HepG2 (cell line): ENCODE measurements at places on chromosomes 5 and 9. TPM values are rescaled to one million over a fixed set of nuclear protein-coding genes. Genes with fewer than 3 reads are reported as not detected.

GRCh38 chr9:4861736-4862451 lies 69.2 kb downstream of the RCL1 start:
- peaks cover 29% of the 10 kb centered on the region for H3K4me1 ChIP-seq
- no peak overlapping the region for H3K4me3 ChIP-seq
- peak overlapping the region; percentile 53 for H3K27ac ChIP-seq
- no peaks in the 10 kb centered on the region for H3K27me3 ChIP-seq
- peak; percentile 63 for DNase-seq

DNA sequence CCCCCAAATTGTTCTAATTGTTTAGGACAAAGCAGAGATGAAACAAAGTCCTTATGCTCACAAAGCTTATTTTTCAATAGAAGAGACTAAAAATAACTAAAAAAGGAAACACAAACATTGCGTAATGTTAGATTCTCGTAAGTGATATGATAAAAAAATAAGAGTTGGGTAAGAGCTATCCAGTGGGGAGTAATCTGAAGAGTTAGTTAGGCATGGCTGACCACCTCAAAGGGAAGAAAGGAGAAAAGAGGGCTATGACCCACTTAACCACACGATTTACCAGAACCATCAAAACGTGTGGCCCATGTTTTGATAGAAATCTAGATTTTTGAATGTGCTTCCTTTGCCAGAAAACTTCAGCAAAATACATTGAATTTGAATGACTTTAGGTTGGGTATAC lies 1296.8 kb upstream of the NUDT12 start:
- no peak overlapping the region for H3K4me3 ChIP-seq
- H3K36me3 ChIP-seq = no peaks in the 10 kb centered on the region
- DNase-seq = no peak
- no peaks in the 10 kb centered on the region for H3K27me3 ChIP-seq
- no peaks in the 10 kb centered on the region for H3K4me1 ChIP-seq

The LCNL1 gene
- not detected in 2 replicates for total RNA-seq

DNA sequence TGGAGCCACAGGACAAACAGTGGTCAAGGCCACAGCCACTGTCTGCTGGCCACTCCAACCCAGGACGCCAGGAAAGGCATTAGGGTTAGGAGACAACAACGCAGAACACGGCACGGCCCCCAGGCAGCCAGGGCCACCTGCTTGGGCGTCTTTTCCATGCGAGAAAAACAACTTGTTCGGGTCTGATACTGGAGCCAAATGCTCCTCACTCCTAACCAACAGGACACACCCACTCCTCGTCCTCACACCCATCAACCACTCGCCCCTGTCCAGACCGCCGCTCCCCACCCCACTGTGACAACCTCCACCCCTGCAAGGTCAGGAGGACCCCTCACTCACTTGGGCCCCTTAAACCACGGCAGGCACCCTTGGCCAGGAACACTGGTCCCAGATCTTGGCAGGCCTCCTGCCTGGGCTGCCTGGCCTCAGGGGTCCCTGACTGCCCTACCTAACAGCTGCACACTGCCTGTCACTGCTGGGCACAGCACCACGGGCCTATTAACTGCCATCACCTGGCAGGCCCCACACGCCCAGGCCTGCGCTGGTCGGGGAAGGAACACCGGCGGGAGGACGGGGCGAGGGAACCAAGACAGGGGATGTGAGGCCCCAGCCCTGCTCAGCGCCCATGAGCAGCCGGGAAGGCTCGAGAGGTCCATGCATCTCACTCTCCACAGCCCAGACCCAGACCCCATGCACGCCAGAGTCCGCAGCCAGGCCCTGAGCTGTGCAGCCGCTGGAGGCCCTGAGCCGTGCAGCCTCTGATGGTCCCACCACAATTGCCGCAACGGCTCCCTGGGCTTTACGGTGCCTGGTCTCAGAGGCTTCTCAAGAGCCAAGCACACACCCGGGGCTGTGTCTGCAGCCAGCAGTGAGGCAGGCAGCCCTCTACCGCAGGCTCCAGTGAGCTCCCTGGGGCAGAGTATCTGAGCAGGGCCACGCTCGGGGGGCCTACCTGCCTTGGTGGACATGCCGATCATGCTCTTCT lies 13.8 kb downstream of the CLPTM1L start:
- H3K27me3 ChIP-seq = no peaks in the 10 kb centered on the region
- peaks cover 24% of the 10 kb centered on the region for H3K36me3 ChIP-seq
- peaks cover 23% of the 10 kb centered on the region for H3K4me1 ChIP-seq

- no peaks in the 10 kb centered on the region for H3K27me3 ChIP-seq
- no peaks in the 10 kb centered on the region for H3K36me3 ChIP-seq
- DNase-seq = no peak
- H3K4me3 ChIP-seq = no peak overlapping the region
These were observed 28.5 kb upstream of the IFNK start for GRCh38 chr9:27495480-27496134.

- no peak overlapping the region for H3K4me3 ChIP-seq
- no peaks in the 10 kb centered on the region for H3K36me3 ChIP-seq
- no peaks in the 10 kb centered on the region for H3K4me1 ChIP-seq
- H3K27ac ChIP-seq = no peak overlapping the region
- no peak for DNase-seq
- no peaks in the 10 kb centered on the region; the same call in 2 of the 3 replicates for H3K27me3 ChIP-seq
These were observed 41.5 kb downstream of the KCNIP1 start for GRCh38 chr5:170545313-170545712.

The SLC46A2 gene
- total RNA-seq = not detected in 2 replicates

DNA sequence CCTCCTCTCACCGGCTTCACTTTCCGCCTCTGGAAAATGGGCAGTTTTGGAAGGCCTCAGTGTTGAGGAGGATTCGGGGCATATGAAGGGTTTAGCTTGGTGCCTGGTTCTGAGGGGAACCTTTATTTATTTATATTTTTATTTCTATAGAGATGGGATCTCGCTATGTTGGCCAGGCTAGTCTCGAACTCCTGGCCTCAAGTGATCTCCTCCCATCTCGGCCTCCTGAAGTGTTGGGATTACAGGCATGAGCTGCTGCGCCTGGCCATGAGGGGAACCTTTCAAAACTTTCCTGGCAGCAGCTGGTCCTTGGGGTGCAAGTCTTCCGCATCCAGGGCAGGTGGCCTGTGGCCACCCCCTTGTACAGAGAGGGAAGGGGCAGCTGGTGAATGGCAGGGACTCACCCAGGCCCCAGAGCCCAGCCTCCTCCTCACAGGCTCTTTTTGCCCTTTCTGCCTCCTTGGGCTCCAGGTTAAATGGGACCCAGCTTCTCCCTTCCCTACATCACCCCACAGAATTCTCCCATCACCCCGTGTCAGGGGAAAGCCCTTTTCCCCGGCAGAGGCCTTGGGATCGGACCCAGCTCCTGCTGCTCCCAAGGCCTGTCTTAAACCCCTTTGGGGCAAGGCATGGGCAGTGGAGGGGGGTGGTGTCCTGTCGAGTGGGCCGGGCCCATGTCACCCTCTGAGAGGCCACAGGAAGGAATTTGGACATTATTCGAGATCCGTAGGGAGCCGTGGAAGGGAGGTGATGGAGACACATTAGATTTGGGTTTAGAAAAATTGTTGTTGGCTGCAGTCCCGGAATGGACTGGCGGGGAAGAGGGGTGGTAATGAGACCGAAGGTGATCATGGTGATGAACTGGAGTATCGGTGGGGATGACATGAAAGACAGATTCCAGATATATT lies 5.9 kb downstream of the NCS1 start:
- no peak overlapping the region for H3K4me3 ChIP-seq
- H3K36me3 ChIP-seq = no peaks in the 10 kb centered on the region
- H3K27me3 ChIP-seq = no peaks in the 10 kb centered on the region
